Foreskin fibroblast (primary cell): ENCODE measurements at places on chromosomes 5 and 9.

GRCh38 chr5:45038366-45038987 is 229.7 kb downstream of the MRPS30 start:
- DNase-seq, result no peak

DNA sequence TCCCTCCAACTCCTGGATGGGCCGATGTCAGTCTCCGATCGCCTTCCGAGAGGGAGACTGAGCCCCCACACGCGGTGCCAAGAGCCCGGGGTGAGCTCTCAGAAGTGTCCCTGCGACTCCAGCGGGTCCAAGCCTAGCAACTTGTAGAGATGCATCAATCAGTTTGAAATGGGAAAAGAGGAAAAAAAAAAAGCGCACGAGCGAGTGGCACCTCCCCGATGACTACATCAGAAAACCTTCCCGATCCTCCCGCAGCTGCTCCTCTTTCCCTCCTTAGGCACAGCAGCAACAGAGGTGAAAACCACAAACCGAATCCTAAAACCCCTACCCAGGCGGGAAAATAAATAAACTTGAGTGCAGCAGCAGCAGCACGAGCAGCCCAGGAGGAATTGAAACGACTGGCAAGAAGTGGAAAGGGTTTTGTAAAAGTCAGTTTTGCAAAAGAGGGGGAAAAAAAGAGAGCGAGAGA is 1.0 kb upstream of the EFNA5 start:
- DNase-seq, result peak; percentile 85

DNA sequence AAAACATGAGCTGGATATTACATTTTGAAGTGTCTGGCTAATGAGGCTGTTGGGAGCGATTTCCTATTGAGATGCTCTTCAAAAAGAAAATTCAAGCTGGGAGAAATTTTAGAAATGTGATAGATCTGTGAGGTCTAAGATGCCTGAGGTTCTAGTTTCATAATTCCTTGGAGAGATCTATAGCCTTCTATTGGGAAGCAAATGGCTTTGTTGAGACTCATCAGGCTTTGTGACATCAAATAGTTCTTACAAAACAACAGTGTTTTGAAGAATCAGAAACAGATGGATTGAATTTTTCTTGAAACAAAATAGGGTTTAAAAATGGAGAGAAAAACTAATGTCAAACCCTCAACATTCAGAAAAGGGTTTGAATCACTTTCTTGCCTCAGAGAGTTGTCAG is 292.9 kb downstream of the NNT start:
- DNase-seq, result no peak

DNA sequence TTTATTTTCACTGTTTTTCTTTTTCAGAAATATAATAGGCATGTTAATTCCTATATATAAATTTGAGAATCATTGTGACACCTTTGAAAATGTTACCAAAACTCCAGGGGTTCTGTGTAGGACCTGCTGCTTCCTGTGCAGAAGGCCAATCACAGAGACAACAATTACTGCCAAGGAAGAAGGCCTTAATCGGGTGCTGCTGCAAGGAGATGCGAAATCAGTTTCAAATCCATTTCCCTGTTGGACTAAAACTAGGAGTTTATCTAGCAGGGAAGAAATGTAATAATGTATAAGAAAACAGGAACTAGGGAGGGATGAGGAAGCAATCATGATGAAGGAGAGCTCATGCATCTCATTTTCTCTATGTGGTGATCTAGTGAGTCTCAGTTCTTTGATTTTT is 209.7 kb upstream of the NUDT12 start:
- DNase-seq, result no peak

GRCh38 chr5:74626386-74627222 is 13.9 kb downstream of the ENC1 start:
- no peak for DNase-seq

DNA sequence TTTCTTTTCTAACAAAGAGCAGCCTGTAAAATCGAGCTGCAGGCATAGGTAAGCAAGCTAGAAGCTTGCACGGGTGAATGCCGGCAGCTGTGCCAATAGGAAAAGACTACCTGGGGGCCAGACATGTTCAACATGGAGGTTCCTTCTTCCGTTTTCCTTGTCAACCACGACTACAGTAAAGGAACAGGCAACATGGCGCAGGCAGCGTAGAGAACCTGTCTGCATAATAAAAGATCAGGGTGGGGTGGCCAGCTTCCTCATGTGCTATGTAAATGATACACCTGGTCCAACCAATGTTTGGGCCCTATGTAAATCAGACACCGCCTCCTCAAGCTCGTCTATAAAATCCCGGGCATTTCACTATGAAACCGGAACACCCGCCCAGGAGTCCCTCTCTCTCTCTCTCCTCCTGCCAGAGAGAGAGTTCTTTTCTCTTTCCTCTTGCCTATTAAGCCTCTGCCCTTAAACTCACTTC is 103.8 kb upstream of the LIFR start:
- DNase-seq, result no peak

- DNase-seq, result peak; percentile 84
These were observed 70.2 kb upstream of the ALDH1A1 start for GRCh38 chr9:73023025-73023541.

DNA sequence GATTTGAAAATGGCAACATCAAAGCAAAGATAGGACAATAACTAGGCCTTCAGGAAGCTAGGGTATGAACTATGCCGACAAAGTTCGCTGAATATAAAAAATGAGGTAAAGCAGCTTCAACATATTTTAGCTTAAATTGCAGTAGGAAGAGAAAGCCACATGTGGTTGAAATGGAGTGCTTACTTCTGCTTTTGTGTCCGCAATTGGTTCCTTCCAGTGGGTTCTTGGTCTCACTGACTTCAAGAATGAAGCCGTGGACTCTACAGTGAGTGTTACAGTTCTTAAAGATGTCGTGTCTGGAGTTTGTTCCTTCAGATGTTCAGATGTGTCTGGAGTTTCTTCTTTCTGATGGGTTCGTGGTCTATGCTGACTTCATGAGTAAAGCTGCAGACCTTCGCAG is 95.2 kb downstream of the APTX start:
- no peak for DNase-seq

GRCh38 chr5:60248901-60249300 is 355.4 kb upstream of the PDE4D start:
- no peak for DNase-seq

DNA sequence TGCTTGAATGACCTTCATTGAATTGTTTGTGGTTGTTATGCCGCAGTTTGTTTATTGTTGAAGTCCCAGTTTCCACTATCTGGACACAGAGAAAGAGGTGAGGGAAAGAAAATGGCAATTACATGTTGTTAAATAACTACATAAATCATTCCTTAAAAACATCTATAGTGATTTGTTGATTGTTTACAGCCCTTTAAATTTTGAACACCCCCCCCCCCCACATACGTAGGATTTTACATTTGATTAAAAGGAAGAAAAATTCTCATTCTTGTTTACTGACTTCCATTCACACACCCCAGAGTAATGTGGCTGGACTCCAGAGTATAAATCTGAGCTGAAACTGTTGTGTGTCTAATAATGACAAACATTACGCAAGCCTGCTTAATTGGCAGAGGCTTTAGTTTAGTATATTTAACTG is 87.1 kb upstream of the FAM174A start:
- no peak for DNase-seq

- no peak for DNase-seq
These were observed 84.4 kb downstream of the HTR4 start for GRCh38 chr5:148569948-148570347.
